ENCODE measurements at places on chromosomes 1 and 21.

DNA sequence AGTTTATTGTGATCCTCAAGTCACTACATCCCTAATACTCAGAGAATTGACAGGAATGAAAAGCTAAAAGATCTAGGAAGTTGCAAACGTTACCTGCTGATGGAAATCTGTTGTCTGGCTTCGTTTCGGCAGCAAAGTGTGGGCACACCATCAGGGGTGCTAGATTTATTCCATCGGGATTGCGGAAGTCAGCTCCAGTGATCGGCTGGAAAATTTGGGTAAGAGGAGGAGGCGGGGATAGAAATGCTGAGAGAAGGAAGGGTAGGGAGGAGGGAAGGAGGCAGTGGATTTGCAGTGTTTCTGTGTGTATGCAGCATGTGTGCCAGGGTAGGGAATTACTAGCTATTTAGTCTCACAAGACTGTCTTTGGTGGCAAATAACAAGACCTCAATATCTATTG is at the start of gene CTSK:
Gene CTSK (minus strand): TSS at position 140 of the 400 bp plus-strand sequence. CDS start 1,455 bp downstream, outside the sequence.
- DNase-seq = no peak

- no peak for DNase-seq
These were observed 108.8 kb downstream of the SMYD2 start for GRCh38 chr1:214389734-214390133.

DNA sequence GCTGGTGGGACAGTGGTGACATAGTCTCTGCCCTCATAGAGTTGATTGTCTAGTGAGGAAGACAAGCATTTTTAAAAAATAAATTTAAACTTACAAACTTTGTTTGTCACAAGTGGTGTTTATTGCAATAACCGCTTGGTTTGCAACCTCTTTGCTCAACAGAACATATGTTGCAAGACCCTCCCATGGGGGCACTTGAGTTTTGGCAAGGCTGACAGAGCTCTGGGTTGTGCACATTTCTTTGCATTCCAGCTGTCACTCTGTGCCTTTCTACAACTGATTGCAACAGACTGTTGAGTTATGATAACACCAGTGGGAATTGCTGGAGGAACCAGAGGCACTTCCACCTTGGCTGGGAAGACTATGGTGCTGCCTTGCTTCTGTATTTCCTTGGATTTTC is 58.4 kb downstream of the LAMC2 start:
- peak; percentile 78 for DNase-seq

- DNase-seq = no peak
These were observed 78.8 kb downstream of the GPR161 start for GRCh38 chr1:168057921-168058320.

DNA sequence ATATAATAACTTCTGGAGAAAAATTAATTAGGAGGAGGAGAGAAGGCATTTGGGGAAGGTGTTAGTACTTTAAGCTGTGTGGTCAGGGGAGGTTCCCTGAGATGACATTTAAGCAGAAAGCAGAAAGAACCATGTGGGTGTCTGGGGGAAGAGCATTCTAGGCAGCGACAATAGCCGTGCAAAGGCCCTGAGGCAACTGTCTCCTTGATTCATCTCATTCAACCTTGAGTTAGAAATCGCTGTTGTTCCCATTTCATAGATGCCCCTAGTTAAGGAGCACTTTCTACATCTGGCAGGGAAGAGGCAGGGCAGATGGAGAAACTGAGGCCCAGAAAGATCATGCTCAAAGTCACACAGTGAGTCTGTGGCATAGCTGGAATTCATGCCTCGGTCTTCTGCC is 108.6 kb upstream of the RUNX3 start:
- DNase-seq = no peak

GRCh38 chr1:205396967-205397616 is 24.8 kb downstream of the LEMD1 start:
- no peak for DNase-seq

DNA sequence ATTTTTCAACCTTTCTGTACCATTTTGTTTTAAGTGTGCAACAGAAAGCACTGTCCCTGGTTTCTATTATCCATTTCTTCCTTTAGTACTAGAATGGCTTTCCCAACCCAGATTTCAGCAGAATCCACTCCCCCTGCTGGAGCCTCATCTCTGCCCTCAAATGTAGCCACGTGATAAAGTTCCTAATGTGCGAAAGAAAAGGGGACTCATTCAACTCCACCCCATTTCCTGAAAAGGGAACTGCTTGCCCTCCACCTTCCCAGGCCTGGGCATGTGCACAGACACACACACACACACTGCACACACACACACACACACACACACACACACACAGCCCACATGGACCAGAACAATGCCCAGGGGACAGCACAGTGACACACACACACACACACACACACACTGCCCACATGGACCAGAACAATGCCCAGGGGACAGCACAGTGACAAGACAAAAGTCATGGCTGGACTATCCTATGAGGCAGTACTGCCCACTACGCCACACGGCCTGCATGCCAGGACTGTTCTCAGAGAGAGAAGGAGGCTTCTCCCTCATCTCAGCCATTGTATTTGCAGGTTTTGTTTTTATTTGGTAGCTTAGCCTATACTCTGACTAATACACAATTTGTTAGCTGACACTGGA is 33.2 kb downstream of the PACC1 start:
- no peak for DNase-seq

DNA sequence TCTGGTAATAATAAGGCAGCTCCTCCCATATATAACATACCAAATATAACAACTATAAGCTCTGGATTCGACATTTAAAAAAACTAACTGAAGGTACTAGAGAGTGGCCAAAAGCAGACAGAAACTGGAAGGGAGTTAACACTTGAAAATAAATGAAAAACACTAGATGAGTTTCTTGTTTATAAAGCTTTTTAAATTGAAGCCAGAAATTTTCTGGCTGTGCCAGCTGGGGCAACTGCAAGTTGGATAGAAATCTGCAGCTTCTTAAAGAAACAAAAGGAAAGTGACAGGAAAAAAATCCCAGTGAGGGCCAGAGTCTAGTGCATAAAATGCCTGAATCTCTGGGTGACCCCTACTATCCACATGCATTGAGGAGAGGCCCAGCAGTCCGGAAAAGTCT is 432.7 kb downstream of the SMYD3 start:
- DNase-seq = no peak

GRCh38 chr1:83715550-83715949 is 283.4 kb downstream of the TTLL7 start:
- DNase-seq = no peak

GRCh38 chr1:43442756-43443155 is 11.0 kb downstream of the HYI start:
- peak; percentile 57 for DNase-seq

DNA sequence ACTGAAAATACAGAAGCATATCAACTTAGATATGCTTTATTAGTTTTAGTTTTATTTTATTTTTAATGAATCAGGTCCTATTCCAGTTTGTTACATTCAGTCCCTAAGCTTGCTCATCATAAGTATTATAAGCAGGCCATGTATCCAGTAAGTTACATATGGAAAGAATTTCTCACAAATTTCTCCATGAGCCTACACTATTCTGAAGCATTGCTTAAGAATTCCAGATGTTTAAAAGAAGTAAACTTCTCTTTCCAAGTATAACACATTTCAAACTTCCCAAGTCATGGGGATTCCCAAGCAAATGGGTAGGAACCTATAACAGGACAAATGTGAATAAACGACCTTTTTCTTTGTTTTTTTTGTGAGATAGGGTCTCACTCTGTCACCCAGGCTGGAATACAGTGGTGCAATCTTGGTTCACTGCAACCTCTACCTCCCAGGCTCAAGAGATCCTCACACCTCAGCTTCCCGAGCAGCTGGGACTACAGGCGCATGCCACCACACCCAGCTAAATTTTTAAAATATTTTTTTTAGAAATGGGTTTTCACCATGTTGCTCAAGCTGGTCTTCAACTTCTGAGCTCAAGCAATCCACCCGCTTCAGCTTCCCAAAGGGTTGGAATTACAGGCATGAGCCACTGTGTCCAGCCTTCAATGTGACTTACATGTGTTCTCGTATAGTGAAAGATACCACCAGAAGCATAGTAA is 39.0 kb downstream of the ST7L start:
- DNase-seq = no peak

DNA sequence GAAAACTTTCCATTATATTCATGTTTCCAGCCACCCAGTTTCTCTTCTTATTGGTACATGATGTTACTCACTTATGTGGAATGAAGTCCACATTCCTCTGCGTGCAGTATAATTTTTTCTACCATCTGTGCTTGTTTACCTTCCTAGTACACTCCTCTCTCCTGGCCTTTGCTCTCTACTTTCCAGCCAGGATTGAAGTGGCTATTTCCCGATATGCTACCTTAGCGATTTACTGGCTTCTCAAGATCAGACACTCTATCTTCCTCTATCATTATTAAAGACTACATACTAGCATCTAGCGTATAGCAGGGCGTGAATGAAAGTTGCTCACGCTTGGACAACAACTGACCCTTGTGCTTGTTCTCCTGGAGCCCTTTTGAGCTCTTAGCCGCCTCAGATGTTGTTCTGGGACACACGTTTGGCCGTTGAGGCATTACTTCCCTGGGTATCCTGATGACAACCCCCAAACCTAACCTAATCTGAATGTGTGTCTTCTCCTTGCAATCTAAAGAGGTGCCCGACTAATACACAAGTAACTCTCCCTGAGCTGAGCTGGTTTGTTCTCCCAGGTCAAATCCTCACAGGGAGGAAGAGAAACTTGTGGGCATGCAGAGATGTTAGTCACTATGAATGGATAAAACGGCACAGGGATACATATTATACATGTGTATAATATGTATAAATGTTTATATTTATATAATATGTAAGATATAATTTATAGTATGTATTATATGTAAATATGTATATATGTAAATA is 13.4 kb upstream of the MTARC2 start:
- DNase-seq = no peak

DNA sequence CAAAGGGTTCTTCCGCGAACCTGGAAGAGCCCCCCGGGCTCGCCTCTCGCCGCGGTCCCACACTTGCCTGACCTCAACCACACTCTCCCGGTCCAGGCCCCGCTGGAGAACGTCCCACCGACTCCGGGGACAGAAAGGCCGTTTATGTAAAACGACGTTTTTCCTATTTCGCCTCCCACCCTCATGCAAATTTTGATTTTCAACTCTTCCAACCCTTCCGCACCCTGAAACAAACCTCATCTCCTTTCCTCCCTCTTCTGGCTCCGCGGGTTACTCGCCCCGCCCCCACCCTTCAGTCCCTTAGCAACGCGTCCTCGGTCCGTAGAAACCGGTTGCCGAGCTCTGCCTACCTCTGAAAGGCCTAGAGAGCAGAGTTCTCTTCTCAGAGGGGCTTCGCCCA is at the start of gene C1orf141:
Gene C1orf141 (minus strand): TSS at position 276 of the 400 bp plus-strand sequence. CDS start 7,730 bp downstream, outside the sequence.
- DNase-seq = no peak

GRCh38 chr1:229147072-229147471 is 123.8 kb upstream of the RAB4A start:
- no peak for DNase-seq

DNA sequence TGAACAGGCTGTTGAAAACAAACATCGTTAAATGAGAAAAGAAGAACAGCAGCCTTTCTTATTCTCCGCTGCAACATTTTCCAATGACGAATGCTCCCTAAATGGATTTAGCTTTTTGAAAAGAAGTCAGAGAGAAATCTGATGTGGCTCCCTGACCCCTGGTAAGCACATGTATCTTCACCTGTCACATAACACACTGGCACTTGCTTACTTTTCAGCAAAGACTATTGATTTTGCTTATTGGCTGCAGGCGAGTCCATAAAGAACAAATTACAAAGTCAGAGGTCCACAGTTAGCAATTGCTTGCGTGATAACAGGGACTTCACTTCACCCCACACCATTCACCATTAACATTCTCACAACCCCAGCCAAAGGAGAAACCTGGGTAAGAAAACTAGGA is 362.8 kb downstream of the GPATCH2 start:
- no peak for DNase-seq

DNA sequence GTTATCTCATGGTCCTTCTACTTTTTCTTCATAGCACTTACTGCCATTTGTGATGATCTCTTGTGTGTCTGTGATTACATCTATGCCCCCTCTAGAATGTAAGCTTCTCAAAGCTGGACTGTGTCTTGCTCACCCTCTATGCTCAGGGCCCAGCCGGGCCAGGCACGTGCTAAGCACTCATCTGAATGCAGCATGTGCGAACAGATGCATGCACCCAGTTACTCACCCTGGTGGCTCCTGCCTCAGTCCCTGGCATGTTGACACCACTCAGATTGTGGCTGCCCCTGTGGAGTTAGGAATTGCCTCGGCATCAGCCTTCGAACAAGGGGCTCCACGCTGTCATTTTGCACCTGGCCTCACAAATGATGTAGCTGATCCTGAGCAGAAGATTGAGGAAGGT is 19.6 kb upstream of the PABPC4 start:
- DNase-seq = no peak

DNA sequence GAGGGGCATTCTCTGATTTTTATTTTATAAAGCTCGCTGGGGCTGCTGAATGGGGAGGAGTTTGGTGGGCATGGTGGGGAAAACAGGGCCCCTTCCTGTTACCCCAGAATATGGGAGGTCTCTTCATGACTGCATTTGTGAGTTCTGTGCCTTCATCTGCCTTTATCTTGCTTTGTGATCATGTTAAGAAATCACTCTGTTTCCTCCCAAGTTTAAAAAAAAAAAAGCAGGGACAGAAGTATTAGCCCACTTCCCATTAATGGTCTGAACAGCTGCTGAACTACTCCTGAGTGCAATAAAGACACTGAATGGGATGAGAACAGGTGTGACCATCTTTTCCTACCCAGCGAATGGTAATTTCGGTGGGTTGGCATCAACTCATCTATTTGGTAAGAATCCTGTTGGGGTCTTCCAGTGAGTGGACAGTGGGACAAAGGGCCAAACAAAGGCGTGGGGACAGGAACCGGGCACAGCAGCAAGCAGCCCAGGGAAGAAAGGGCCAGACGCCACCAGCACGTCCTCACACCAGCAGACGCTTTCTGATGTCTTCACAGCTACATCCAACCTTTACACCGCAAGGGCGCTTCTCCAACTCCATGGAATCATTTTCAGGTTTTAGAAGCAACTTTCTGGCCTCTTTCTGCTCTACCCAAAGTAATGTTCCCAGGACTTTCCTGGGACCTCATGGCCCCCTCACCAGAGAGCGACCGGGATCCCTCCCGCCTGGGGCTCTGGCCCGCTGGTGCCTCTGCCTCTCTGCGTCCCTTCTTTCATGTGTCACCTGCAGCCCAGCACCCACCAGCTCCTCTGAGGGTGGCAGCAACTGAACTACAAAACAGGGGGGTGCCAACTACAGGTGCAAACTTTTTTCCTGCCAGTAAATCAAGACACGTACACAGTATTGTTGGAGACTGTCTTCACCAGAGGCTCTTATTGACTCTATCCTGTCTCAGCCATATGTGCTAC is 160.2 kb downstream of the ADSS2 start:
- DNase-seq = no peak

GRCh38 chr1:178960482-178961240 is 65.0 kb upstream of the FAM20B start:
- peak; percentile 76 for DNase-seq

- DNase-seq = peak; percentile 65
These were observed 6.7 kb upstream of the FNDC5 start for GRCh38 chr1:32877211-32878110.

- no peak for DNase-seq
These were observed 51.1 kb upstream of the IGSF21 start for GRCh38 chr1:18056545-18056944.

- peak; percentile 18 for DNase-seq
These were observed 33.0 kb upstream of the EPS8L3 start for GRCh38 chr1:109796484-109797302.
